ENCODE measurements at places on chromosomes 2 and 18. TPM values are rescaled to one million over a fixed set of nuclear protein-coding genes. Genes with fewer than 3 reads are reported as not detected.

Gene KIAA2012
- not detected for total RNA-seq

Gene CXCR1
- total RNA-seq = 0.14 TPM

Gene EVA1A
- not detected for total RNA-seq

Gene NTSR2
- total RNA-seq = not detected

- no peak for DNase-seq
Observed at GRCh38 chr2:171547256-171547655, 25.0 kb downstream of the CYBRD1 start.

- no peak for DNase-seq
Observed at GRCh38 chr2:55296393-55296792, 27.4 kb upstream of the MTIF2 start.

DNA sequence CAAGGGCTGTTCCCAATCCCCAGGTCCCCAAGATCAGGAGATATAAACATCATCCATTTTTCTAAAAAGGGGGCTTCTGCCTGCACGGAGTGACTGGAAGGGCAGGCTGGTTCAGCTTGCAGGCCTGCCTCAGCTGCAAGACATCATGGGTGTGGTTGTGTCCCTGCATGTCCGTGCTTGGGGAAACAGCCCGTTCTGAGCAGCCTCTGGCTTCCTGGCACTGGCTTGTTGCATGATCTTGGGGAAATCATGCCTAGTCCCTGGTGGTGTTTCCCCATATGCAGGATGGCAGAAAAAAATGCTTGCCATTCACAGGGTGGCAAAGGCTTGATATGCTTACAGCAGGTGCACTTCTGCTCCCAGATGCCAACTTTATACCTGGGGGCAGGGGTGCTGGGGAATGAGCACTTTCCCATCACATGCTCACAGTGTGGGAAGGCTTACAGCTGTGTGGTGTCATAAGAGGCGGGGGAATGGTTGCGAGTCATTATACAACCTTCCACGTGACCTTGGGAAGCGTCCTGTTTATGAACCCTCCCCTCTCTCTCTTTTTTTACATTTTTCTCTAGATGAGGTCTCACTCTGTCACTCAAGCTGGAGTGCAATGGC, 7.2 kb downstream of the PCARE start:
- DNase-seq = no peak

- DNase-seq = no peak
Observed at GRCh38 chr18:56124186-56124585, 514.2 kb downstream of the TXNL1 start.

- DNase-seq = no peak
Observed at GRCh38 chr2:104476075-104476474, 377.8 kb upstream of the POU3F3 start.

DNA sequence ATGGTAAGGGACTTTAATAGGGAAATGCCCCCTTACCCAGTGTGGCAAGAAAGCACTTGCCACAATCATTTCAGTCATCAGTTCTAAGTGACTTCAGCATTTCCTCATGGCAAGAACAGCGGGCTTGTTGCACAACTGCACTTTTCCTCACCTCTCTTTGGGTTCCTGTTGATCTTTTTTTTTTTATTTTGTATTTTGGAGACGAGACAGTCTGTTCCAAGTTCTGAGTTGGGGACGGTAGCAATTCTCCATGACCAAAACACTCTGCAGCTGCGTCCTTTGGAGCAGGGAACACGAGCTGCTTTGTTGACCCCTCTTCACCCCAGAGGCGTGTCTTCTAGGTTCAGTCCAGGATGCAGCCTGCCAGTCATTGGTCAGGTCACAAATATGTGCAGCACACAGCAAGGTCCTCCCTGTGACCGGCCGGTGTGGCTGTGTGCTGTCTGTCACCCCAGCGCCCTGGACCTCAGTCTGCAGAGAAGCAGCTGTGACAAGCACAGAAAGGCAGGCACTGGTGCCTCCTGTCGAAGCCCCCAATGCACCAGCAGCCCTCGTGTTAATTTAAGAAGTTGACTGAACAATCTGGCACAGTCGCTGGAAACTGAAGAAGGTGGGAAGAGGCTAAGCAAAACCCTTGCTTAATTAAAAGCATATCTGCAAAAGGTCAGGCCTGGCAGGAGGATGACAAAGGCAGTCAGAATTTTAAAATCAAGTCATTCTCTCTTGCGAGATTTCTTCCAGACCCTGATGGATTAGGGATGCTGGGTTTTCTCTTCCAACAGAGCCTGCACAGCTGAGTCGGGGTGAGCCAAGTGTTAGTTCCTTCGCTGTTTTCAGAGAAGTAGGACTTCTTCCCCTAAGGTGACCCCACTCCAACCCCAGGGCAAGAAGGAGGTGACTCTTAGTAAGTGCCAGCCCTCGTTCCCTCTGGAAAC, 96.7 kb upstream of the COPS8 start:
- DNase-seq = no peak

DNA sequence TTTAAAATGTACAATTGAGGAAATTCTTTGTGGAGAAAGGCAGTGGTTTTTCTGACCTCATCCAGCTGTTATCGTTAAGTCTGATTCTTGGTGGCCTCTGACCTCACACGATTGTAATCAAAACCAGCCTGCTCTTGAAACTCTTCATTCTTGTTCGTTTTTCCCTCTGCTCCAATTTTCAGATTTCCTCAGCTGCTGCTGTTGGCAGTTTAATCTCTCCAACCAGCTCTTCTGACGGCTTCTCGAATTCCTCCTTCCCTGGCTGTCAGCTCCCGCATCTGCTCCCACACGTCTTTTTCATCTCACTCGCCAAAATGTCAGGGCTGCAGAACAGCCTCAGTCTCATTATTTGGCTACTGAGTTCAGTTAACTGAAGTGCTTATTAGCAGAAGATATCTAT, 136.1 kb downstream of the DCDC2C start:
- DNase-seq = no peak
